ENCODE measurements at places on chromosomes 3 and 15.

- DNase-seq, result no peak
Observed at GRCh38 chr15:89330119-89330518, 4.5 kb downstream of the POLG start.

- peak; percentile 1 for DNase-seq
Observed at GRCh38 chr15:44775953-44776352, 39.6 kb downstream of the TRIM69 start.

- DNase-seq, result no peak
Observed at GRCh38 chr3:170749765-170750477, 120.1 kb downstream of the RPL22L1 start.

- DNase-seq, result no peak
Observed at GRCh38 chr3:14453876-14454638, 51.7 kb downstream of the SLC6A6 start.

DNA sequence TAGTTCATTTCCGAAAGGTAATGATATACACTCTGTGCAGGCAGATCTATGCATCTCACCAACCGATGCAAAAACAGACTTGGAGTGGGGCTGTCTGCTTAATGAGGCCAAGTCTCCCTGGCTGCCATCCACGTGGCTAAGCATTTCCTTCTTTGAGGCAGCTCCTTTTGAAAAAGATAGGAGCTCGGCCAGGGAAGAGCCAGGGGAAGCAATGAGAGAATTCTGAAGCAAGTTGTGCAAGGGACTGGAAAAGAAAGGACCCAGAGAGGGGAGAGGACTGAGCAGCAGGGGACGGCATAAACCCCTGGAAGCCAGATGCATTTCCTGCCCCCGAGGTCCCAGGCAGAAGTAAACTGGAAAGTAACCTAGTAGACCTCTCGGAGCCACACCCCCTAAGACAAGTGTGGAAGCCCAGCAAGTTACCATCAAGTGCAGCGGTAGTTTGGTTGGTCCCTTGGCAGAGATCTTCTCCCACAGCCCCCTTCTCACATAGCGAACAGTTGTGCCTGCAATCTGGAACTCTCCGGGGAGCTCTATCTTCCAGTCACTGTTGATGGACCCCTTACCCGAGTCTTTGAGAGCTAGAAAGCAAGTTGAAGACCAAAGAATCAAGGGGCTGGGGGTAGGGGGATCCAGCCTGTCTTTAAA is 288.2 kb downstream of the ADAMTS17 start:
- DNase-seq, result no peak

- DNase-seq, result no peak
Observed at GRCh38 chr15:37973856-37974255, 39.4 kb downstream of the TMCO5A start.

DNA sequence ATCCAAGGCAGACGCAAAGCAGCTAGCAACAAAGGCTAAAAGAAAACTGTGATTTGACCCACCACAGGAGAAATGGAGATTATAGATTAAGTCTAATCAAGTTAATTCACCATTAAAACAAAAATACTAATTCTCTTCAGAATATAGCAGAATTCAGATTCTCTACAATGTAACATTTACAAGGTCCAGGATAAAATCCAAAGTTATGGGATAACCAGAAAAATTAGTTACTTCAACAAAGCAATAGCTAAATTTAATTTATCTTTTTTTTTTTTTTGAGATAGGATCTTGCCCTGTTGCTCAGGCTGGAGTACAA is 284.6 kb upstream of the MANF start:
- DNase-seq, result no peak

DNA sequence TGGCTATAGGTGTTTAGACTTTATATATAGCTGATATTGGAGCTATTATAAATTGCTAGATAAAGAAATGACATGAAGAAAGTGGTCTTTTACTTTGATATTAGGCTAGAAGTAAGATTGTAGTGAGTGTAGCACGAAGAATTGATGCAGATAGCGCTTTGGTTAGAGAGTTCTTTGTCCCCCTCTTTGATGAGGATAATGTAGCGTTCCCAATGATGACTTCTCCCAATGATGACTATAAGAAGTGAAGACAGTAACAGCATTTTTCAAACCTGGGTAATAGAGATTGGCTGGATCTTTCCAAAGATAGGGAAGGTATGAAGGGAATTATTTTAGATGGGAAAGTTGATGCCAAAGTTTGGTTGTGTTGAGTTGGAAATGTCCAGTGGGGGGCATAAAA is 4.3 kb downstream of the MINDY2 start:
- no peak for DNase-seq

DNA sequence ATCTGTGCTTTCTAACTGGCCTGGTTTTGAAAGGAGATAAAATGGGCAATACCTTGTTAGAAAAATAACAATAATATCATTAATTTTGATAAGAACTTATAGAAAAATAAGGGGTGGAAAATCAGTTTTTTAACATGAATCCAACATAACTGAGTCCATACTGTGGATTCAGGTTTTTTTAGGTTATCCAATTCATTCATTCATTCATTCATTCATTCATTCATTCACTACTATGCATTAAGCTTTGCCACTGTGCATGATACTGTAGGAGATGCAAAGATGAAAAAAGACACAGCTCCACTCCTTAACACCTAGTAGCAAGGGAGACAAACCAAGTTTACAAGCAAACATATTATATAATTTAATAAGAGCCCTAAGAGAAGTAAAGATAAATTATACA is 97.0 kb upstream of the TNIK start:
- DNase-seq, result no peak

- peak; percentile 44 for DNase-seq
Observed at GRCh38 chr3:188279502-188280335, 125.8 kb downstream of the LPP start.

DNA sequence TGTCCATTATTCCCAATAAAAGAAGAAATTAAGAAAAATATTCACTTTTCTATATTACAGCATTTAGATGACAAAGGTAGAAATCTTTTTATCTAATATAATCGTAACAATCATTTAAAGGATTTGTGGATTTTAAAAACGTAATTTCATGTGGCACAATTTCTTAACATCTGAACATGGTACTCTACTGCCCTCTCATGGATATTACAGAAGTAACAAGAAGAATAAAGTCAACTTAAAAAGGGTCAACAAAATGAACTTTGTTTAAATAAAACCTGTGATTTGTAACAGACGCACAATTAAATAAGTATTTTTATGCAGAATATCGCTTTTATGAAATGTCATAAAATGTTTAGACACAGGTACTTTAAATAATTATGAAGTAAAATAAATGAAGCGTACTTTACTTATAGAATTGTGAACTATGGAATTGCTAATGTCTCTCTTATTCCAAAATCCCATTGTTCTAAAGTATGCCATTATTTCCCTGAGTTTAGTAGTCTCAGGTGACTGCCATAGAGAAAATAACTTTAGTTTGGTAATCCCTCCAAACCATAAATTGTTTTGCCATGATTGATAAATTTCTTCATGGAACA is 366.8 kb upstream of the ZNF385D start:
- peak; percentile 38 for DNase-seq

DNA sequence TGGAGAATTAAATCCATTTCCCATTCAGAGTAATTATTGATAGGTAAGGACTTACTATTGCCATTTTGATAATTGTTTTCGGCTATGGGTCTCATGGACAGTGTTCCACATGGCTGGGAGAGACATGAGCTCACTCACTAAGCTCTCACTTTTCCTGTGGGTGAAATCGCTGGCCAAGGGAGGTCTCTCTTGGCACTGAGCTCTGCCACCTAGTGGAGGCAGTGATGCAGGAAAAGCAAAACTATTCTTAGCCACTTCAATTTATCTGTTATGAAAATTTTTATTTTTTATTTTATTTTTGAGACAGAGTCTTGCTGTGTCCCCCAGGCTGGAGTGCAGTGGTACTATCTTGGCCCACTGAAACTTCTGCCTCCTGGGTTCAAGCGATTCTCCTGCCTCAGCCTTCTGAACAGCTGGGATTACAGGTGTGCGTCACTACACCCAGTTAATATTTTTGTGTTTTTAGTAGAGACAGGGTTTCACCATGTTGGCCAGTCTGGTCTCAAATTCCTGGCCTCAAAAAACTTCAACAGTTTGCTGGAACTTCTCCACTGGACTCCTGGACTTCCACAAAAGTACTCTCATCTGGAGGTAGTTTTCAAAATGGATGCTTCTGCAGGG is 4.7 kb upstream of the RNF13 start:
- DNase-seq, result no peak

GRCh38 chr3:49412632-49413337 is 562 bp downstream of the TCTA start:
- no peak for DNase-seq

DNA sequence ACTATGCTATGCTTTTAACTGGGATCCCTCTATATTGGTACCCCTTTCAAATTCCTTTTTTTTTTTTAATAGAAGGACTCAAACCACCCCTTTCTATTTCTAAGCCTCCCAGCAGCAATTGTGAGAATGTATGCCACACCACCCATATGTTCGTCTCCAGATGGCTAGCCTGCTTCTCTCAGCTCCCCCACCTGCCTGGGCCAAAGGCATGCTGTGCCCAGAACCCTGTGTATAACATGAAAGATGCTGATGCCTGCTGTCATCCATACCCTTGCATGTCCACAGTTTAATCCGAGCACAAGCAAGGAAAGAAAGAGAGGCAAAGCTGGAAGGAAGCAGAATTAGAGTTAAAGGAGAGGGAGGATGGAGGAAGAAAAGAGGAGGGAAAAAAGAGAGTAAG is 159.5 kb upstream of the CNTN6 start:
- no peak for DNase-seq

- no peak for DNase-seq
Observed at GRCh38 chr3:13879946-13880810, at the start of gene WNT7A. Gene WNT7A, minus strand, starts transcription at chr3:13880071. Its CDS starts 255 bp downstream, at chr3:13879816.

- no peak for DNase-seq
Observed at GRCh38 chr3:63095-63765, 133.3 kb upstream of the CHL1 start.

GRCh38 chr3:48018841-48019240 is 2.6 kb upstream of the MAP4 start:
- no peak for DNase-seq

- DNase-seq, result no peak
Observed at GRCh38 chr15:64947211-64947610, 35.5 kb downstream of the ANKDD1A start.

GRCh38 chr3:151445273-151446001 is 15.4 kb downstream of the IGSF10 start:
- no peak for DNase-seq

- no peak for DNase-seq
Observed at GRCh38 chr3:187017511-187018230, 87.3 kb downstream of the ST6GAL1 start.

DNA sequence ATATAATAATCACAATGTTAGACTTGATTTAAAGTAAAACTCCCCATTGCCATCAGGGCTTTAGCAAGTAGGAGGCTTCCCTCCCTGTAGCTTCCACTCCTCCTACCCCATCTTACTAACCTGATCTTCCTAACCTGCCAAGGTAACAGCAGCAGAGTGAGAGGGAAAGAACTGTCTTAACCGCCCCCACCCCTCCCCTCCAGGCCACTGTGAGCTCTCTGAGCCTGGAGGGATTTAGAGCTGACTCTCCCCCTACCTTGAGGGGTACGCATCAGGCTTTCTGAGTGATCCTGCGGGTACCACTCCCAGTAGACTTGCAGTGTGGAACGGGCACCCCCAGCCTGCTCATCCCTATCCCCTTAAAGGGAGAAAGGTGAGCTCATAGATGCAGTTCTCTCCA is 11.4 kb upstream of the PRSS50 start:
- DNase-seq, result no peak

- DNase-seq, result no peak
Observed at GRCh38 chr3:170584585-170585007, 1.3 kb downstream of the SLC7A14 start.

- peak; percentile 61 for DNase-seq
Observed at GRCh38 chr3:23809840-23810342, 4.1 kb downstream of the UBE2E1 start.

GRCh38 chr3:169815590-169816150 is 3.0 kb upstream of the LRRC34 start:
- DNase-seq, result no peak

- DNase-seq, result no peak
Observed at GRCh38 chr3:143118630-143119008, 952 bp upstream of the CHST2 start.

DNA sequence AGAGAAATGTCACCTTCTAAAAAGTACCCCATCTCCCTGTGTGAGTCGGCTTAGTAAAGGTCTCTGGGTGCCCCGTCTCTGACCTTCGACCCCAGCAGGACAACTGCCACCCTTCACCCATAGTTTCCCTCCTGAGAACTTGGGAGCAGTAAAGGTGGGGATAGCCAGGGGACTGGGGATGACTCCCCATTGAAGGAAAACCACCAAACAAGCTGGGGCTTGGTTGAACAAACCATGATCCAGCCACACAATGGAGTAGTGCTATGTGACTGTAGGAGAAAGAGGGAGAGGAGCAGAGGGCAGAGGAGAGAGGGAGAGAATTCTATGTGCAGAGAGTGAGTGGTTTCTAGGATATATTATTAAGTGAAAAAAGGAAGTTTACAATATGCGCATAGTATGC is 33.7 kb downstream of the IDH3A start:
- no peak for DNase-seq
